Stimulated activated CD8-positive, alpha-beta memory T cell treated with anti-CD3 and anti-CD28 coated beads, Interleukin-2, amount 100 ng/mL, for 1 hour (primary cell): ENCODE measurements at places on chromosomes 12 and 14.

GRCh38 chr12:68139941-68140340 lies 19.6 kb downstream of the IFNG start:
- DNase-seq, result no peak

DNA sequence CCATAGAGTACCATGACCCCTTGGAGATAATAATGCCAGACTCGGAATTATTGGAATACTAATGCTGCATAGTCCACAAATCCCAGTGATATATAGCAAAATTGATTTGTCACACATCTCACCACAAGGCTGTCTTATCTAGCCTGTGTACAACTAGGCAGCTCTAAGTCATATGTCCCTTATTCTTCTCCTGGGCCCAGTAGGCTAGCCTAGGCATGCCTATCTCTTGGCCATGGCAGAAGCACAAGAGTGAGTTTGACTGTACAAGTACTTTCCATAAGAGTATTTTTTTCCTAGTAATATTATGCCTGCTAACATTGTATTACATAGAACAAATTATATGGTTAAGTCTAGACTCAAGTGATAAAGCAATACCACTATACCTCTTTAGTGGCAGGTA lies 1122.1 kb upstream of the SEL1L start:
- DNase-seq, result no peak

GRCh38 chr12:93939641-93940325 lies 208.6 kb upstream of the PLXNC1 start:
- DNase-seq, result no peak

- no peak for DNase-seq
These were observed 175.1 kb downstream of the GRIP1 start for GRCh38 chr12:66503746-66504145.

DNA sequence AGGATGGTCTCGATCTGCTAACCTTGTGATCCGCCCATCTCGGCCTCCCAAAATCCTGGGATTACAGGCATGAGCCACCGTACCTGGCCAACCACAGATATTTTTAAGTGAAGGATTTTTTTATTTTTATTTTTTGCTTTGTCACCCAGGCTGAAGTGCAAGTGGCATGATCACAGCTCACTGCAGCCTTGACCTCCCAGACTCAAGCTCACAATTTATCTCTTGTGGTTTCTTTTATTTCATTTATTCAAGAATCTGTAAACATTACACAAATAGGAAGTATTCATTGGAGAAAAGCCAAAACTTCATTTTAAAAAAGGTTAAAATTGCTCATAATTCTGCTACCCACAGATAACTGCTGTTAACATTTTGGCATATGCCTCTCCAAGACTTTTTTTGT lies 13.3 kb downstream of the MOAP1 start:
- DNase-seq, result no peak

GRCh38 chr12:122889761-122890520 lies 6.0 kb downstream of the VPS37B start:
- DNase-seq, result no peak

- no peak for DNase-seq
These were observed 47.8 kb upstream of the MED13L start for GRCh38 chr12:116325336-116325664.

DNA sequence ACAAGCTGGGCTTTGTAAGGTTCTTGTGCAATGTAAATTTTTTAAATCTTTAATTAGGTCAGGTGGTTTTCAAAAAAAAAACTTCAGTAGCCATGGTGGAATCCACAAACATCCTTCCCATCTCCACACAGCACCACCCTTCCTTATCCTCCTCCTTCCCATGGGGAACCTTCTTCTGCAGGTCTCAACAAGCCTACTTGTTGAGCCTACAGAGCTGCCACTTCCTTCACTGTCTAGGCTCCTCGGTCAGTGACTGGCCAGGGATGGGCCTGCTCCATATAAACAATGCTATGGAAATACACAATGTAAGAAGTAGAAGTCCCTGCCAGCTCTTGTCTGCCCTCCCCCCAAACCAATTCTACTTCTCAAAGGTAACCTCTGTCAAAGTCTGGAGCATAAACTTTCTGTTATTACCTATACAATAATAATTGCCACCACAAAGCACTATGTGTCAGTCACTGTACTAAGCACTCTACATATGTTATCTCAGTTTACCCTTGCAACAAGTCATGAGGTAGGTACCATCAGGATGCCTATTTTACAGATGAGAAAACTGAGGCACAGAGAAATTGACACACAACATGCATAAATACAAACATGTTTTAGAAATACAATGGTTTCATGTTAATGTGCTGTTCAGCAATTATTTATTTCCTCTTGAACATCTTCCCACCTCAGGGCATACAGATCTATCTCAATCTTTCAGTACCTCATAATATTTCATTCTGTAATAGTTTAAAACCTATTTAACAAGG lies 17.4 kb downstream of the LIMA1 start:
- DNase-seq, result no peak

DNA sequence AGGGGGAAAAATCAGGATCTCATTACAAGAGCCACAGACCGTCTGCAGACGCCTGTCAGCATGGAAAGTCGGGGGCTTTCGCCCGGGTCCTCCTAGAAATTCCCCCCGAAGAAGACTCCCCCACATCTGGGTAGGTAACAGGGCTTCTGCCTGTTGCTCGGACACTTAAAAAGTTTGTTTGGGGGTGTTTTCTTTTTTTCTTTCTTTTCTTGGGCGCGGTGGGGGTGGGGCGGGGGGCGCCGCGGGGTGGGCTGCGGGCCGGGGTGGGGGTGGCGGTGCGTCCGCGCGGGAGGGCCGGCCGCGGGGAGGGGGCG lies 358 bp downstream of the ELK3 start:
- DNase-seq, result no peak

- DNase-seq, result no peak
These were observed 47.1 kb upstream of the OVCH1 start for GRCh38 chr12:29544428-29545101.

DNA sequence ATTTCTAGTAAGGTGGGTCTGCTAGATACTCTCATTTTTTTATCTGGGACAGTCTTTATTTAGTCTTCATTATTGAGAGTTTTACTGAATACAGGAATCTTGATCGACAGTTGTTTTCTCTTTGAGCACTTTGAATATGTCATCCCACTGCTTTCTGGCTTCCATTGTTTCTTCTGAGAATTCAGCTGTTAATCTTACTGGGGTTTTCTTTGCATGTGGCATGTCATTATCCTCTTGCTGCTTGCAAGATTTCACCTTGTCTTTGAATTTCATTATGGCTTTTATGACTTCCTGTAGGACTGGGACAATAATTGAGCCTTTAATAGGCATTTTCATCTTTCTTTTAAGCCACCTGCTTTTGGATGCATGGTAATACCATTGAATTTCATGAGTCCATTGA lies 46.7 kb upstream of the RD3L start:
- no peak for DNase-seq

DNA sequence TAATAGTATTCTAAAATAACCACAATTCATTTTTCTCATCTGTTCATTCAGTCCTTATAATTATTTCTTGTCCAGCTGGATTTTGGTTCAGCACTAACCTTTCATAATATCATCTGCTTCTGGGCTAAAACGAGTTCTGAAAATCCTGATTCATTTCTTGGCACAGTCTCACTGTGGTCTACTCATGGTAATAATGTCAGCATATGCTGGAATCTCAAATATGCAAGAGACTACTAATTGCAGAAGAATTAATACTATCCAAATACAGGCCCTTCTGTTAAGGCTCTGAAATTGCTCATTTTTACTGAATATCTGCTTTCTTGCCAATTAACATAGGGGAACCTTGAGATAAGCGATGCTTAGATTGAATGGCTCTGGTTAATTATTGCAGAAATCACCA lies 597.1 kb downstream of the RPL10L start:
- no peak for DNase-seq

- no peak for DNase-seq
These were observed 155.0 kb downstream of the CRADD start for GRCh38 chr12:93832131-93832530.

GRCh38 chr12:14129611-14130195 lies 148.3 kb upstream of the GRIN2B start:
- no peak for DNase-seq

- DNase-seq, result no peak
These were observed 138.4 kb downstream of the ADGRD1 start for GRCh38 chr12:131091976-131092691.

DNA sequence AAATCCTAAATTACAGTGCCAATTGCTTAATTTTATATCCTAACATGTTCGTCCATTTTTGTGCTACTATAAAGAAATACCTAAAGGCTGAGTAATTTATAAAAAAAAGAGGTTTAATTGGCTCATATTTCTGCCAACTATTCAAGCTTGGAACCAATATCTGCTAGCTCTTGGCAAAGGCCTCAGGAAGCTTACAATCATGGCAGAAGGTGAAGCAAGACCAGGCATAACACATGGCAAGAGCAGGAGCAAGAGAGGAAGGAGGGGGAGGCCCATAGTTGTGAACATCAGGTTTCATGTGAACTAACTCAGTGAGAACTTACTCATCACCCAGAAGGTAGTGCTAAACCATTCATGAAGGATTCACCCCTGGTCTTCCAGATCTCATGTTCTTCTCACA lies 494.3 kb downstream of the CCER1 start:
- no peak for DNase-seq

GRCh38 chr14:74695406-74695805 lies 17.5 kb downstream of the AREL1 start:
- no peak for DNase-seq

- DNase-seq, result no peak
These were observed 76.5 kb downstream of the TGFB3 start for GRCh38 chr14:75905147-75905904.

- DNase-seq, result no peak
These were observed 3.4 kb upstream of the FRMD6 start for GRCh38 chr14:51648296-51648695.

GRCh38 chr12:30779178-30779577 lies 24.4 kb upstream of the CAPRIN2 start:
- no peak for DNase-seq
